ENCODE measurements at places on chromosomes 3 and 15. TPM values are rescaled to one million over a fixed set of nuclear protein-coding genes. Genes with fewer than 3 reads are reported as not detected.

The TICRR gene
- 23.4 TPM for total RNA-seq

The SERINC4 gene
- total RNA-seq, result 0.23 TPM

The GLDN gene
- not detected for total RNA-seq

DNA sequence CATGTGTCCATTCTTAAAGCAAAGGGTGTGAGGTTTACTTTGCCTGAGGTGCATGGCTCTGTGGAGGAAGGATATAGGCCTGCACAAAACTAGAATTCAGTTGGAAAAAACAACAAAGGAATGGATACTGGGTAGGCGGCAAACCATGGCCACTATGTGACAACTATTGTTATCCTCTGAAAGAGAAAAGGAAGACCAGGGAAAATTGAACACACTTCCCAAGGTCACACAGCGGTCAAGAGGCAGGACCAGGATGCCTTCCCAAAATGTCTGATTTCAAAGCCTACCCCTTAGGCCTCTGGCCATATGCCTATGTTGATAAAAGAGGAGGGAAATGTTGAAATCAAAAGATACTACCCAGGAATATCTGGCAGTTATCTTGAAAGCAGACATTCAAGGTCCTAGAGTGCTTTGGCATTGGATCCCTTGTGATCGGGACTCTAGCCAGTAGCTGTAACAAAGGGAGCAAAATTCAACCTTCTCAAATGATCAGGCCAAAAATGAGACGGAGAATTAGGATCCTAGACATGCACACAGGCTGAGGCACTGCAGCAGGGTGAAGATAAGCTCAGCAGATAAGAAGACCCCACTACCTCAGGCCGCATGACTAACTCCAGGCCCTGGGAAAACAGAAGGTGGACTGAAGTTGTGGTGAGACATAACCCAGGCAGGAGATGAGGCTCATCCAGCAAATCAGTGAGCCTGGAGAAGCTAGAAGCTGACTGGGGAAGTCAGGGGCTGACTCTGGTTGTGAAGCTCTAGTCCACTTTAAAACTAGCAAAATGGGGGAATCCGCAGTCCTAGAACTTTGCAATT is 292.2 kb downstream of the NEK10 start:
- no peak for DNase-seq

- no peak for DNase-seq
These were observed 502.3 kb upstream of the ADAMTS9 start for GRCh38 chr3:65190111-65190510.

DNA sequence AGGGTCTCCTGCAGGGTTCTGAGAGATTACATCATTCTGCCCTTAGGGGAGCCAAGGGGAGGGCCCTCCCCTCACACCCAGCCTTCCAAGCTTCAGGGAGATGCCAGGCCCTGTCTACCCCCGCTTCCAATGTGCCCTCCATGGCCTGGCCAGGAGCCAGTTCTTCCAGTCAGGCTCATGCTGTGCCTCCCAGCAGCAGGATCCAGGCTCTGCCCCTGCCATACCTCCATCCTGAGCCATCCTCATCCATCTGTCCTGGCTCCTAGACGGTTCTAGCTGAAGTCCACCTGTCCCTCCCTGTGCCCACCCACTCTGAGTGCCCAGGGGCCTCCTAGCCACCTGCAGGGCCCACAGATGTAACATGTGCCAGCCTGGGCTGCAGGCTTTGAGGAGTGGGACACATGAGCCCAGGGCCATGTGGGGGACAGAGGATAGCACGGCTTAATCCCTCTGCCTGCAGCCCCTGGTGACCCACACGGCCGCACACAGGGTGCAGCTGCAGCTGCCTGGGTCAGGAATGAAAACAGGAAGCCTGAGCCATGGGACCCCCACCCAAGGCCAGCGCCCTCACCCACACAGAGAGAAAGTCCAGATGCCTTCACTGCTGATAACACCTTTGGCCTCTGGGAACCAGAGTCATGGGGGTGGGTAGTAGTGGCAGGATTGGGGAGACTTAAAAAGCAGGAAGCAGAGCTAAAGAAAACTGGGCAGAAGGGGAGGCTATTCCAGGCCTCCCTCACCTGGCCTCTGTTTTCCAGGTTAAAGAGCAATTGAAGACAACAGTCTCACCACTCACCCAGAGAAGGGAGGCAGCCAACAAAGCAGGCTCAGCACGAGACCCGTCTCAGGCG is 11.8 kb downstream of the PLCD1 start:
- no peak for DNase-seq

- DNase-seq, result no peak
These were observed 22.3 kb downstream of the LNP1 start for GRCh38 chr3:100423611-100424010.

- DNase-seq, result no peak
These were observed 236.8 kb upstream of the TBC1D5 start for GRCh38 chr3:17979252-17979651.

DNA sequence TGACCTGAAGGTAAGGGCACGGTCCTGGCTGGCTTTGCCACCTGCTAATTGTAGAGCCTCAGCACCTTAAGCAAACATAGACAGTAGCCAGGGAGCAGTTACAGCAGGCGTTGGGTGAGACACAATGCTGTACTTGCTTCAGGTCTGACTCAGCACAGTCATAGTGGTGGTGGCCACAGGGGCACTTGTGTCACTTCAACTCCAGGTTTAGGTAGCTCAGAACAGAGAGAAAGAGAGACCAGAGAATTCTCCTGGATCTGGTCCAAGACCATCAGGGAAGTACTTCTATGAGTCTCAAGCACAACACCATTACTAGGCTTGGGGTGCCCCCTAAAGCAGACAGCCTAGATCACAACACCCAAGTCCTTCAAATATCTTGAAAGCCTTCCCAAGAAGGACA is 204.4 kb downstream of the OTOL1 start:
- no peak for DNase-seq

- no peak for DNase-seq
These were observed 160.1 kb downstream of the ARRDC4 start for GRCh38 chr15:98120561-98120960.

GRCh38 chr15:58710701-58711100 is 38.8 kb downstream of the ADAM10 start:
- DNase-seq, result no peak

DNA sequence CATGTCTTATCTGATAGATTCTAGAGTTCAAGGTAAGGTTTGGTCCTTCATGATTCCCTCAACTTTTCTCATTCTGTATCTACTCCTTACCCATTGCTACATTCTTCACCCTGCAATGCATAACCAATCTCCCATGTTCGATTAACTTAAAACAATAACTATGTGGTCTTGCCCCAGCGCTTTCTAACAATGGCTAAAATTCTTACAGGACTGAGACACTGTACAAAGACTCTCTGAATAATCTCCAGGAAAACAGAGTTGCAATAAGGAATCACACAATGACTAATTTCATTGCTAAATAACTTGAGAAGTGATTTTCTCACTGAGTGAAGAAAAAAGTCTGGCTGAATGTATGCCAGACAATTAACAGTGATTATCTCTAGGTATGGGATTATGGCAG is 69.6 kb upstream of the FAM174B start:
- no peak for DNase-seq

- no peak for DNase-seq
These were observed 24.1 kb downstream of the DUT start for GRCh38 chr15:48355377-48355776.

GRCh38 chr3:171282041-171282440 is 178.2 kb downstream of the TNIK start:
- no peak for DNase-seq

All from activated T-cell treated with anti-CD3 and anti-CD28 coated beads, Interleukin-2, amount 50 U/mL, for 72 hours (primary cell).